ENCODE measurements at places on chromosomes 3 and 15.

DNA sequence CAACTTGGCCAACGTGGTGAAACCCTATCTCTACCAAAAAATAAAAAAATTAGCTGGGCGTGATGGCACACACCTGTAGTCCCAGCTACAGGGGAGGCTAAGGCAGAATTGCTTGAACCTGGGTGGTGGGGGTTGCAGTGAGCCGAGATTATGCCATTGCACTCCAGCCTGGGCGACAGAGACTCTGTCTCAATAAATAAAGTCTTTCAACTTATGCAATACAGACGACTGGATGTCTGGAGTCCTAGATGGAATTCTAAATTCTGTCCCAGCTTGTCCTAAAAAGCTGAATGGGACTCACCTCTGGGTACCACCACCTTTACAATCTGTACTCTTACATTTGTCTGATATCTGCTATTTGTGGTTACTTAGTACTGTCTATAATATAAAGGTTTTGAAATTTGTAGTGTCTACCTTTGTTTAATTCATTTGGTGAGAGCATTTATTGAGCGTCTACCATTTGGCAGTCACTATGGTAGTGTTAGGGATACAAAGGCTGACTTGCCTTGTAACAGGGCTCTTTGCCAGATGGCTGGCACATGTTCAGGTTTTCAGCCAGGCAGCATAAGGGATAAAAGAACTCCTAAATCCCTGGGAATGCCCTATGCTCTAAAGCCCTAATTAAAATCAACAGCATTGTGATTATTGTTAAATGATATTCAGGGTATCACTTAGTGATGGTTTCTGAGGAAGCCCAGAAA lies 7.2 kb upstream of the ZNF609 start:
- no peak for DNase-seq

DNA sequence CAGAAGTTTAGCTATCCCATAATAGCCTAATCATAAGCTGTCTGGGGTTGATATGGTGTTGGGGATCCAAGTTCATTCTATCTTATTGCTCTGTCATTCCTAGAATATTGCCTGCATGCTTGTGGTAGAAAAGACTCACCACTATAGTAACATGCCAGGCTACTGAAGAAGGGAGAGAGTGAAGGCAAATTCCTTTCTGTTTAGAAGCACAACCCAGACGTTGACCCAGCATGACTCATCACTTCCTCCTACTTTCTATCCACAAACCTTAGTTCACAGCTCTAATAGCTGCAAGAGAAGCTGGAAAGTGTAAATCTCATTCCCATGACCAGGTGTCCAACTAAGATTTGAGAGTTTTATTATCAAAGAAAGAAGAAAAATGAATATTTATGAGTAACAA lies 57.8 kb upstream of the NMD3 start:
- no peak for DNase-seq

DNA sequence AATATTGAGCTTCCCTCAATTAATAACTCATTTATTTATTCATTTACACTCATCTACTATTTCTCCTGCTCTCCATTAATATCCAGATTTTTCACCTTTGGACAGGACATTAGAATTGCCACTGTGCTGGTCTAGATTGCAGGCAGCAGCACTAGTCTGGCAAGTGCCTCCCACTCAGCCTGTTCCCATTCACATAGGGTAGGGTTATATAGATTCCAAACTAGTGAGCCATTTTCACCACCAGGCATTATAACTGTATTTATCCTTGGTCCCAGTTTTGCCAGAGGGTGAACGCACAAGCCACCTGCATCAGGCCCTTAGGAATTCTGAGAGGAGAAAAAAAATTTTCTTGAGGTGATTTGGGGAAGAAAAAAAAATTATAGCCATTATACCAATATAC lies 44.5 kb downstream of the ANAPC13 start:
- no peak for DNase-seq

DNA sequence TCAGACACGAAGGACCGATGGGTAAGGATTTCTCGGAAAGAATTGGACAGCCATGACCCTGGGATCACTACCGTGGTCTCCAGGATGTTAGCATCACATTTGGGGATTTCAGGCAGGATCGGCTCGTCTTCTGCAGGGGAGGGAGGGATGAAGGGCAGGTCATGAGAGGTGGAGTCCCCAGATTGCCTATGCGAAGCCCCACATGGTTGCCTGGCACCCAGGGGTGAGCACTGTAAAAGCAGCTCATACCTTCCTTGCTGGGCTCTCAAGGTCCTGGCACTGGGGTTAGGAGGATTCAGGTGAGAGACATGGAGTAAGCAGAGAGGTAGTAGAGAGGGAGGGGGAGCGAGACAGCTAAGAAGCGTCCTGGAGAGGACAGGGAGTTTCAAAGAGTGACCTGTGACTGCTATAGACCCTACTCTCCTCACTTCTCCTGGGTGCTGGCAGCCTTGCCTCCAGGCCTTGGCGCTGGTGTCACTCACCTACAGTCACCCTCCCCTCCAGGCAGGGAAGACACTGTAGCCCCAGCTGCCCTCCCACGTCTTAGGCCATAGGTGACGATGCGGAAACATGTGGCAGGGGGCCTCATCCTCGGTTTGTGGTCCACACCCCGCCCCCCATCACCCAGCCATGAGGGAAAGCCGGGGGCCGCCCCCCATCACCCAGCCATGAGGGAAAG lies 15.0 kb upstream of the EHD4 start:
- no peak for DNase-seq

DNA sequence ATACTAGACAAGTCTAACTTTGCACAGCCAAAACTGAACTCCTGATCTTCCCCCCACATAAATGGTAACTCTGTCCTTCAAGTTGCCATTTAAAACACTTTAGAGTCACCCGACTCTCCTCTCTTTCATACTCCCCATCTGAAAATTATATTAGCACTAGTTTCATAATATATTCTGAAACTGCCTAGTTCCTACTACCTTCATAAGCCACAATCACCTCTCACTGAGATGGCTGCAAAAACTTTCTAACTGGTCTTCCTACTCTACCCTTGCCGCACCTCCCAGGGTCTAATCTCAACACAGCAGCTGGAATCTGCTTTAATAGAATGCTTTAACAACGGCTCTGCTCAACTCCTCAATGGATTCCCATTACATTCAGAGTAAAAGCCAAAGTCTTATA lies 55.0 kb downstream of the GLB1 start:
- no peak for DNase-seq

Data from activated CD8-positive, alpha-beta memory T cell treated with anti-CD3 and anti-CD28 coated beads for 4 hours (primary cell).